Fibroblast of upper back skin (primary cell): ENCODE measurements at places on chromosomes 4 and X.
A peak's percentile ranks its signal among the peaks of the same experiment; 100 is the strongest.

DNA sequence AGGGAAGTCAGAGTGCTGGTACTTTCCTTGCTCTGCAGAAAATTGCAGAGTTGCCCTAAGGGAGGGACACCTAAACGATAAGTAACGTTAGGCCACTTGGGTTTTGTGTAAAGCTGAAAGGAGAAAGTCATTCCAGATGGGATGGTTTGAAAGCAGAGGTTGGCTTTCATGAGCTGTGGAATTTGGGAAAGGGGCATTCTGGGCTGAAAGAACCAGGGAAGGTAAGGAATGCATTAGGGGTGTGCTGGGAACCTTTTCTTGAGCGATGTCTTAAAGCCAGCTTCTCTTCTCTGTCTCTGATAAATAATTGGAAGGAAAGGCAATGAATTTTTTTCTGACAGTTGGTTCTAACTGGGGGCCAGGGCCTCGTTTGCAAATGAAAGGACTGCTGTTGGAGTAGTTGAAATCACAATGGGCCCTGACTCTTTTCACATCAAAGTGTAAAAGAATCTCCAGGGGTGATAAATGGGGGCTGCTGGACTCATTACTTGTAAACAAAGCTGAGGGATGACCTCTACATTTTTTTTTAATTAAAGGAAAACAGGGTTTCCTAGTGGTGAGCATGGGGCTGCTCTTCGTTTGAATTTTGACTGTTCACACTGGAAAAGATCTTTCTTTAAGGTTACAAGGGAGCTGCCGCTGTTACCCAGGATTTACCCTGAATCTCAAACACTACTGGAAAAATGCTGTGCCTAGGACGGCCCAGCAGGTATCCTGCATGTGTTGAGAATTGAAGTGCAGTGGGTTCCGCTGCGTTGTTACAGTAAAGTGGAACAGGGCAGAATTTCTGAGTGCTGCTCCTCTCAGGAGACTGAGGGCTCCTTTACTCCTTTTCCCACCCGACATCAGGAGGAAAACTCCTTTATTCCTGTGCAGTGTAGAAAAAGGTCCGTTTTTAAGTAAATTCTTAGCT lies 25.0 kb downstream of the AFF1 start:
- DNase-seq, result no peak

DNA sequence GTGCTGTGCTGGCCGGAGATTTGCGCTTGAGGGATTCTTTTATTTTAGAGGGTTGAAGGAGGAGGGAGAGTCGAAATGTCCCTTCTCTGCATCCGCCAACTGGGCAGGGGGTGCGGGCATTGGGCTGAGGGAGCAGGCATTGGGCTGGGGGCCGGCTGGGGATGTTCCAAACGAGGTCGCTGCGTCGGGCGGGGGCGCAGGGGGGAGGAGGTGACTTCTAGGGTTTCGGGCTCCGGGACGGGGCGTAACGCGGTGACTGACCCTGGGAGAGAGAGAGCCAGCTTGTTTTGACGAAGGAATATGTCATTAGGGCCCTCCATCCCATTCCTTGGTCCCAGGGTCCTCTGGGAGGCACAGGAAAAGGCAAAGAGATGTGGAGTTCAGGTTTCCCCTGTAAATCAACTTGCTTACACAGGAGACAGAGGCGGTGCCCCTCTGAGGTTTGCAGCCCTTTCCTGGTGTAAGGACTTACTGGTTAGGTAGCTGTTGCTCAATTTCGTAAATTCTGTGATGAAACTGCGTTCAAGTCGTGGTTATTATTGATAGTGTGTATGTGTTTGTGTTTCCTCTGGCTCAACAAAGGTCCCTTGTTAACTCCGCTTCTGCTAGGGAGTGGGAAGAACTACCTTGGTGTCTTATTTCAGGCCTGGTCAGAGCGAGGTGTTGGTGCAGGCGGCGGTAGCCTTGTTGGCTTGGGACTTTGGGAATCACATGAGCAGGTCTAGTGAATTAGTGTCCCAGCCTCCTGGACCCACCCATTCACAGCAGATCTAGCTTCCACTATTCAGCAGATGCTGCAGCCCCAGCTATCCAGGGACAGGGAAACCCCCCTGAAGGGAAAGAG lies 716 bp downstream of the FHIP1A start:
- no peak for DNase-seq

DNA sequence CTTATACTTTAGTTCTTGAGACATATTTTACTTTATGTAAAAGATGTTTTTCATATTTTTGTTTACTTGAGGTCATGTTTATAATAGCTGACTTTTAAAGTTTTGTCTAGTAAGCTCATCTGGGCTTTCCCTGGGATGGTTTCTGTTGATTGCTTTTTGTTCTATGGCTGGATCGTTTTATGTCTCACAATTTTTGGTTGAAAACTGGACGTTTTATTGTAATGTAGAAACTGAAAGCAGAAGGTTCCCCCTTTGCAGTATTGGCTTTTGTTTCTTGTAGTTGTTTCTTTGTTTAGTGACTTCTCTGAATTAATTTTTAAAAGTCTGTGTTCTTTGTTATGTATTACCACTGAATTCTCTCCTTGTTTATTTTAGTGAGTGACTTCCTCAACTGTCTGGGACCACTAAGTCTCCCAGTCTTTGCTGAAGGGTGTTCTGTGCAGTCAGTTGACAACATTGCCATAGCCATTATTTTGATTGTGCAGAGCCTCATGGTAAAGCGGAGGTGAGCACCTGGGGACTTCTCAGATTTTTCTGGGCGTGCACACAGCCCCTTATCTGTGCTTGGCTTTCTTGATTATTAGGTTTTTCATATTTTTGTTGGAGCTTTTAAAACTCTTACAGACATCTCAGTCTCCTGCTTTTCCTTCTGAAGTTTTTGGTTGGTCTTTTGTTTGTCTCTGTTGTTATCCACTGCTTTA lies 31.0 kb downstream of the KDM6A start:
- DNase-seq, result no peak

DNA sequence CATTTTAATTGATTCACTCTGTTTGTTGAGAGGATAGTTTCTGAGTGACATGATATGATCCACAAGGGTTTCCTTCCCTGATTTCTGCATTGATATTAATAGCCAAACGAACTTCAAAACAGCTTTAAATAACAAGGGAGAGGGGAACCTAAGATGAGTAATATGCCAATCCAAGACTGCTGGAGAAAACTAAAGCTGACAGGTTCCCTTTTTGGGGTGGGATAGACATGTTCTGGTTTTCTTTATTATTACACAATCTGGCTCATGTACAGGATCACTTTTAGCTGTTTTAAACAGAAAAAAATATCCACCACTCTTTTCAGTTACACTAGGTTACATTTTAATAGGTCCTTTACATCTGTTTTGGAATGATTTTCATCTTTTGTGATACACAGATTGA lies 182.2 kb downstream of the AR start:
- no peak for DNase-seq

- DNase-seq, result no peak
These were observed 59.0 kb upstream of the DYNLT3 start for GRCh38 chrX:37906357-37906756.

DNA sequence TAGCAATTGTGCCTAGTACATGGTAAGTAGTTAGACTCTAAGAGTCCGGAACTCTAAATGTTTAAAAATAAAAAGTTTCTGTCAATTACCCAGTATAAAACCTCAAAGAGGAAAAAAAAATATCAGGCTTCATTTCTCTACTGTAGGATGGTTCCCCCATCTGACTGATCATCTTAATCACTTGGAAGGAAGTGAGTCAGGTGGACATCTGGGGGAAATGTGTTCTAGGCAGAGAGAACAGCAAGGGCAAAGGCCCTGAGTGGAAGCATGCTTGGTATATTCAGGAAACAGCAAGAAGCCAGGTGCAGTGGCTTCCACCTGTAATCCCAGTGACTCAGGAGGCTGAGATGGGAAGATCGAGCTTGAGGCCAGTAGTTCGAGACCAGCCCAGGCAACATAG lies 2.9 kb upstream of the EIF1AX start:
- peak; percentile 61 for DNase-seq

- DNase-seq, result no peak
These were observed 876.5 kb upstream of the INTU start for GRCh38 chr4:126756050-126756829.

DNA sequence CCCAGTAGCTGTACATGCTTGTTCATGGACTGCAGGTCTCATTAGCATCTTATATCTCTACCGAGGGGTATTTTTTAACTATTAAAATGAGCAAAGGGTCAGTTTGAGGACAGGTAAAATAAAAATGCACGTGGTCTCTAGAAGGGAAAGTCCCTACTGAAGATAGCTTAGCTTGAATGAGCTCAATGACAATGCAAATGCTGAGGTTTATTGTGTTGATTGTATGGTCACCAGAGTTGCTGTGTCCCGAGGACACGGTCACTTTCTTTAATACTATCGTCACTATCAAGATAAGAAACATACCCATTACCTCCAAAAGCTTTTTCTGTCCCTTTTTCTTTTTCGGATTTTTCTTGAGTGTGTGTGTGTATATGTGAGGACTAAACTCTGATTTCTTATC lies 250.5 kb upstream of the PRKX start:
- DNase-seq, result no peak

DNA sequence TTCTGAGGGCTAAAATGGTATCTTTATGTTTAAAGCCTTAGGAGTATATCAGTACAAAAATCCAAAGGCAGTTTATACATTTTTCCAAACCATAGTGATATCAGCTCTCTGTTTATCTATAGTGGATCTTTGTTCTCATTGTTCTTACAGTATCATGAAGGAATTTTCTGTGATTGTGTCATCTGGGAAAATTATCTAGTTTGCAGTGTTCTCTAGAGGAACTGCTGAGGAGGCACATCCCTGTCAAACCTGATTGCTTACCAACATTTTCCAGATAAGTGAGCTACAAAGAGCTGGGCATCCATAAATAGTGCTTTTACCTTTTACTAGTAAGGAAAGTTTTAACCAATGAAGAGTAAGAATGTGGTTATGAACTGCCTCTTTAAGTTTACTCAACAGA lies 44.9 kb upstream of the SLC25A31 start:
- DNase-seq, result peak; percentile 17

DNA sequence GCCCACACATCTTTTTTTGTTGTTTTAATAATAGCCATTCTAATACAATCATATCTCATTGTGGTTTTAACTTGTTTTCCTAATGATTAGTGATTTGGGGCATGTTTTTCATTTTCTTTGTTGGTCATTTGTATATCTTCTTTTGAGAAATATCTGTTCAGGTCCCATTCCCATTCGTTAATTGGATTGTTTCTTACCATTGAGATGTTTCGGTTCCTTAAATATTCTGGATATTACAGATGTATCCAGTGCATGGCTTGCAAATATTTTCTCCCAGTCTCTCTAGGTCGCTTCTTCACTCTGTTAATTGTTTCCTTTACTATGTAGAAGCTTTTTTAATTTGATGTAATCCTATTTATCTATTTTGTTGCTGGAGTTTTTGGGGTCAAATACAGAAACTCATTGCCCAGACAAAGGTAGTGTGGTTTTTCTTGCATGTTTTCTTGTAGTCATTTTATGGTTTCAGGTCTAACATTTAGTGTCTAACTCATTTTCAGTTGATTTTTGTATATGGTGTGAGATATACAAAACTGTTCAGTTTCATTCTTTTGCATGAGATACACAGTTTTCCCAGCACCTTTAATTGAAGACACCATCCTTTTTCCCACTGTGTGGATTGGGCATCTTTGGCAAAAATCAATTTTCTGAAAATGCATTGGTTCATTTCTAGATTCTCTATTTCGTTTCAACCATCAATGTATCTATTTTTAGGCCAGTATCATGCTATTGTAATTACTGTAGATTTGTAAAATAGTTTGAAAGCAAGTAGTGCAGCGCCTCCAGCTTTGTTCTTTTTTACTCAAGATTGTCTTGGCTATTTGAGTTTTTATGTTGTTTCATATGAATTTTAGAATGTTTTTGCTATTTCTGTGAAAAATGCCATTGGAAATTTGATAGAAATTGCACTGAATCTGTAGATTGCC lies 195.9 kb downstream of the SCFD2 start:
- DNase-seq, result no peak

- no peak for DNase-seq
These were observed 11.0 kb upstream of the IDS start for GRCh38 chrX:149515954-149516602.

- peak; percentile 58 for DNase-seq
These were observed 1165.9 kb upstream of the TENM3 start for GRCh38 chr4:181077341-181077740.

GRCh38 chrX:58044130-58044529 lies 133.9 kb upstream of the ZXDA start:
- DNase-seq, result no peak

DNA sequence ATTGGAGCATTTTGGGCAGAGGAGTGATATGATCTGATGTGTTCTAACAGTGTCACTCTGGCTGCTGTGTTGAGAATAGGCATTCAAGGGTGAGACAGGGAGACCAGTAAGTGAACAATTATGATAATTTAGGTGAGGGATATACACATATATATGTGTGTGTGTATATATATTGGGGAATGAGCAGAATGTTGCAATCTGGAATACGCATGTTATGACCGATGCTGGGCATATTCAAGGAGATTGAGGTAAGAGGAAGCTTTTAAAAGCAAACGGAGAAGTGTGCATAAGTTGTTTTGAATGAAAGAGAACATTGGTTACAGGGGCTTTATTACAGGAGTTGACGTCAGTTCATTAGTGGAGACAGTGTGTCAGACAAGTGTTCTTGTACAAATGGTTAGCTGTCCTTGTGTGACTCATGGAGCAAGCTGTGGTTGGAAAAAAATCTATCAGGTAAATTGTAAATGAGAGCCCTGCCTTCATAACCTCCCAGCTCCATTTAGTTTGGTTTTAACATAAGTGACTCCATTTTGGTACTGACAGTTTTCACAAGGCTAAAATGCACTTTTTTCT lies 442.5 kb upstream of the LCORL start:
- no peak for DNase-seq

- DNase-seq, result no peak
These were observed 100.4 kb upstream of the FAM9B start for GRCh38 chrX:9134366-9134765.

DNA sequence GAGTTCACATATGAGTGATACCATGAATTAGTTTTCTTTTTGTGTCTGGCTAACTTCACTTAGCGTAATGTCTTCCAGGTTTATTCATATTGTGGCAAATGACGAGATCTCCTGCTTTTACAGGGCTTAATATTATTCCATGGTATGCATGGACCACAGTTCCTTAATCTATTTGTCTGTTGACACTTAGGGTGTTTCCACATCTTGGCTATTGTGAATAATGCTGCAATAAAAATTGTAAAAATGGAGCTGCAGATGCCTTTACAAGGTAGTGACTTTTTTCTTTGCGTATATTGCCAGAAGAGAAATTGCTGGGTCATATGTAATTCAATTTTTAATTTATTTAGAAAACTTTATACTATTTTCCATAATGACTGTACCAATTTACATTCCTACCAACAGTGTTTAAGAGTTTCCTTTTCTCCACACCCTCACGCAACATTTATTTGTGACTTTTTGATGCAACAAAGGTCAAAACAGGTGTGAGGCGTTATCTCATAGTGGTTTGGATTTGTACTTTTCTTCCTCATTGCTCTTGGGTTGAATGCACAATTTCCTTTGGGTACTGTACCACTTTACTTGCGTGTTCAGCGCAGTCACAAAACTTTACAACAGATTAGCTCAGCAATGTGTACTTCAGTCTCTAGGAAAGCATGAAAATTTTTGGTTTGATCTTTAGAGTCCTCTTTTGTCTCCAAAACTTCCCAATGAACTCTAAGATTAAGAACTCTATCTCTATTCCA lies 240.8 kb downstream of the PPARGC1A start:
- no peak for DNase-seq
